Stimulated activated memory B cell treated with anti-CD40 and anti-IgM and Interleukin-4, amounts not matched to agents 10 μg/mL and 1 μg/mL and 100 μg/mL, for 72 hours (primary cell): ENCODE measurements at places on chromosomes 6 and 20.

DNA sequence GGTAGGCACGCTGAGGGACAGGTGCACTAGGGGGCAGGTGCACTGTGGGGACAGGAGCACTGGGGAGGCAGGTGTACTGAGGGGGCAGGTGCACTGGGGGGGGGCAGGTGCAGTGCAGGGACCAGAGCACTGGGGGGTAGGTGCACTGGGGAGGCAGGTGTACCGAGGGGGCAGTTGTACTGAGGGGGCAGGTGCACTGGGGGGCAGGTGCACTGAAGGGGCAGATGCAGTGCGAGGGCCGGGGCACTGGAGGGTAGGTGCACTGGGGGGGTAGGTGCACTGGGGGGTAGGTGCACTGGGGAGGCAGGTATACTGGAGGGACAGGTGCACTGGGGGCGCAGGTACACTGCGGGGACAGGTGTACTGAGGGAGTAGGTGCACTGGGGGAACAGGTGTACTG lies 39.5 kb downstream of the DAAM2 start:
- ATAC-seq = peak; percentile 54

GRCh38 chr6:113411011-113411410 lies 446.1 kb upstream of the MARCKS start:
- no peak for ATAC-seq

- no peak for ATAC-seq
Measured at GRCh38 chr6:88775866-88776571, 187.4 kb downstream of the RNGTT start.

DNA sequence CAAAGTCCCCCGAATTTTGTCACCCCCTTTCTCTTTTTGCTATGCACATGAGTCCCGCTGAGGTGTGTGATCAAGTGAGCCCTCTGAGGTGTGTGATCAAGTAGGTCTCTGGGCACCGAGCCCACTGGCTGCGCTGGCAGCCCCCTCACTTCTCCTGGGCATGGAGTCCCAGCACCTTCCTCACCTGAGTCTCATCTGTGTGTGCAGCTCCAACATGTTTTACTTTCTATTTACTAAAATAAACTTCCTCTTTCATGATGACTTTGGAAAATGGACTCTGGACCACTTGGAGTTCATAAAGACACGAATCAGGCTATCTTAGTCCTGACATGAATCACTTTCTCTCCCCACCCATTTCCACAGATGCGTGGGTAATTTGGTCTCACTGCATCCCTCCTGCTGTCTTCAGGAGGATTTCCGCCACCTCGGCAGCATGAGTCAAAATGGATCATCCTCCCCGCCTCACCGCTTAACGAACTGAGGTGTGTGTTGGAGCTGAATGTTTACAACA lies 39.8 kb downstream of the PRDM1 start:
- ATAC-seq = peak; percentile 79

GRCh38 chr20:38880952-38881735 lies 45.1 kb upstream of the FAM83D start:
- ATAC-seq = peak; percentile 82

- ATAC-seq = no peak
Measured at GRCh38 chr20:37397076-37397953, 51.4 kb downstream of the SRC start.

- no peak for ATAC-seq
Measured at GRCh38 chr6:117938311-117938995, 31.4 kb downstream of the SLC35F1 start.
